ENCODE measurements at places on chromosomes 2 and 18.

GRCh38 chr18:26575865-26576217 lies 27.5 kb upstream of the KCTD1 start:
- DNase-seq: no peak

- no peak for DNase-seq
Observed at GRCh38 chr2:119195001-119195400, 28.6 kb upstream of the STEAP3 start.

DNA sequence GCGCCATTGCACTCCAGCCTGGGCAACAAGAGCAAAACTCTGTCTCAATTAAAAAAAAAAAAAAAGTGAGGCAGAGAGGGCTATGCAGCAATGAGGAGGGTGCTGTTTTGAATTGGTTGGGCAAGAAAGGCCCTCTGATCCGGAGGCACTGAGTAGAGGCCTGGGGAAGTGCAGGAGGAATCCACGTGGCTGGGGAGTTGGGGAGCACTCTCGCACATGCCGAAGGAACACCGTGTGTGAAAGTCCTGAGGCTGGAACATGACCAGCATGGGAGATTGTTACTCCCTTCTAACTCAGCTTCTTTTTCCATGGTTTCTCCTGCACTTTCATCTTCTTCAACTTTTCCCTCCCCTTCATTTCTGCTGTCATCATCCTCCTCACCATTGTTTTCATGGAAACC lies 347.9 kb upstream of the HS6ST1 start:
- DNase-seq: no peak

DNA sequence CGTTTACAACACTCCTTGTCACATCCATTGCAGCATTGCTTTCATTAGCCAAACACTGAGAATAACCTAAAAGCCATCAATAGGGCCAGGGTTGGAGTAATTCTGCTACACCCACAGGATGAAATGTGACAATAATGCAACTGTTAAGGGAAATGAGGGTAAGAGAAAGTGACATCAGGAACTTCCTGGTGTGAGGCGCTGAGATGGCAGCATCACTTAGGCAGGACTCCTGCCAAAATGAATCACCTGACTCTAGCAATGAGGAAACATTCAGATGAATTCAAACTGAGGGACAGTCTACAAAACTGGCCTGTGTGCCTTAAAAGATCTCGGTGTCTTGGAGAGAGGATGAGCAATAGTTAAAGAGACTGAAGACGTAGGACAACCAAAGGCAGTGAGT lies 115.6 kb upstream of the AGAP1 start:
- DNase-seq: no peak

DNA sequence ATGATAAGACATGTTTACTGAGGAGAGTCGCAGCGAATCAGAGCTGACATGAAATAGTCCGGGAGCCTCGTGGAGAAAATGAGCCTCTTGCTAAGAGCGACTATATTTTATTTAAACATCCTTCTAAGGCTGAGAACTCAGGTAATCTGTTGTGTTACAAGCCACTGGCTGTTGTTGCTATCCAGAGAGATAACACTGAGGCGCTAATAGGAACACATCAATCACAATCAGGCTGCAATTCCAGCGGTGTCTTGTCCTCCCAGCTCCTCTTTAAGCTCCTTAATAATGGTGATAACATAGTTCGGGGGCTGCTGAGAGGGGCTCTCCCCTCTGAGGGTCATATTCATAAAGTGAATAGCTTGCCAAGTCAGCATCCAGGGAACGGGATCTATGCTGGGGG lies 95.1 kb downstream of the INSIG2 start:
- no peak for DNase-seq

- DNase-seq: no peak
Observed at GRCh38 chr2:197078535-197078934, 152.0 kb upstream of the PGAP1 start.

- peak; percentile 82 for DNase-seq
Observed at GRCh38 chr2:25294573-25295462, 46.9 kb downstream of the DNMT3A start.

- no peak for DNase-seq
Observed at GRCh38 chr18:44803019-44803650, 122.4 kb downstream of the SETBP1 start.

DNA sequence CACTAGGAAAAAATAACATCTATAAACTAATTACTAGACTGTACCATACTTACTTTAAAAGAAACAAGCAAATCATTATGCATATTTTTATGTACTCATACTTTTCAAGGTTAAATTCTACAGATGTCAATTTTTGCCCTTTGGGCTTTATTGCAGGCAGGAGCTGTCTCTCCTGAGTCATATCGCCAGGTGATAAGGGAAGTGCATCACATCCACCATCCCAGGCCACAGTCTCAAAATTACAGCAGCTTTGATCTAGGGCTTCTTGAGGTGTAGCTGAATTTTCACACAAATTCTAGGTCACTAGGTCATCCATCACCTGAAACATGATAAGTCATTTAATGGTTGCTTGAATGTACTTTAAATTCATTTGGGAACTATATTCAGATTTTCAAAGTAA lies 38.4 kb upstream of the FRZB start:
- DNase-seq: no peak

- no peak for DNase-seq
Observed at GRCh38 chr2:236826606-236827156, 257.1 kb downstream of the ACKR3 start.

GRCh38 chr2:99140860-99141109 lies 722 bp upstream of the C2orf15 start:
- no peak for DNase-seq

DNA sequence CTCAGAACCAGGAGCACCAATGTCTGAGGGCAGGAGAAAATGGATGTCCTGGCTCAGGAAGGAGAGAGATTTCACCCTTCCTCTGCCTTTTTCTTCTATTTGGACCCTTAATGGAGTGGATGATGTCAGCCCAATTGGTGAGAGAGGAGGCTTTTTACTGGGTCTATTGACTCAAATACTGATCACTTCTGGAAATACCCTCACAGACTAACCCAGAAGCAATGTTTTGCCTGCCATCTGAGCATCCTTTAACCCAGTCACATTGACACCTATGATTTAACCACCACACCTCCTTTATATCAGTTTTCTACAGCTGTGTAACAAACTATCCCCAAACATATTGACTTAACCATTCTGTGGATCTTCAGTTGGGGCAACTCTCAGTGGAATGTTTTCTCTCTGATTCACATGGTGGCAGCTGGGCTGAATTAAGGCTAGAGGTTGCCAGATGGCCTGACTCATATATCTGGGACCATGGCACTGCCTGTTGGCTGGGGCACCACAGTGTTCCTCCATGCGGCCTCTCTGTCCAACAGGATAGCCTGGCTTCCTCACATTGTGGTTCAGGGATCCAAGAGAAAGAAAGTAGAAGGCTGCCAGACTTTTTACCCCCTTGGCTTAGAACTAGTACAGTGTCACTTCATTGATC lies 18.2 kb upstream of the MBOAT2 start:
- no peak for DNase-seq

GRCh38 chr18:37720663-37721062 lies 155.1 kb upstream of the CELF4 start:
- no peak for DNase-seq

DNA sequence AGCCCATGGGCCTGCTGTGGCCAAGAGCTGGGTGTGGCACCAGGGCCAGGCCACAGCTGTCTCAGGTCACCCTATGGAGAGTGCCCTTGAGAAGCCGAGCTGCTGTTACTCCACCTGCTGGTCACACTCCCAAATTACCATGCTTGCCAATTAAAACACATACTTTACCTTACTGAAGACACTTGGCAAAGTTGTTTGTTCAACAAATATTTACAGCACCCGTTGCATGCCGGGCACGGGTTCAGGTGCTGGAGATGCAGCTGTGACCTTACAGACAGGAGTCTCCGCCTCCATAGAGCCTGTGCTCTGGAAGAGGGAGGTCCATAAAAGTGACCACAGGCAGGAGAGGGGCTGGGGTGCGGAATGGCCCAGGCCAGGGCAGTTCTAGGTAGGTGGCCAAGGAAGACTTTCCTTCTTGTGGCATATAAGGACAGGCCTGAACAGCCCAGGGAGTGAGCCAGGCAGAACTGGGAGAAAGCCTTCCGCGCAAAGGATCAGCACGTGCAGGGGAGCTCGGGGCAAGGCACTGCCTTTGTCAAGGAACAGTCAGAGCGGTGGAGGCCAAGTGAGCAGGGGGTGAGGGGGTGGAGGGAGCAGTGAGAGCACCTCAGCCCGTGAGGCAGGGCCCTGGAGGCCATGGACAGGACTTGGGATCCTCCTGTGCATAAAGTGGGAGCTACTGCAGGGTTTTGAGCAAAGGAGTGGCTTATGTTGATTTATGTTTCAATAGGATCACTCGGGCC lies 23.6 kb upstream of the RBM44 start:
- peak; percentile 34 for DNase-seq

DNA sequence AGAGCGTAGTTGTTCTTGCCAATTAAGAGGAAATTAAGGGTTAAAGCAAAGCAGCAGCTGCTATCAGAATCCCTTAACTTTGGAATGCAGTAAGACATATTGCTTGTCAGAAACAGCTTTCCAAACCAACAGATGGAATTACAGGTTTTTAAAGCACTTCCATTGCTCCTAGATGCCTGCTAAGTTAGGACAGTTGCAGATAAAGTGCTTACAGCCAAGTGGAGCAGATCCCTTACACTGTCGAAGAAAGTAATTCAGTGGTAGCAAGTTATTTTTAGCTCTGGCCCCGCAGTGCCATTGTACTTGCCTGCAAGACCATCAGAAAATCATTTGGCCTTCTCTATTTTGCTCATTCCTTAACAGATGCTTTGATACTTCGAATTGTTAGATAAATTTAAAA lies 5.4 kb downstream of the PDK1 start:
- no peak for DNase-seq

DNA sequence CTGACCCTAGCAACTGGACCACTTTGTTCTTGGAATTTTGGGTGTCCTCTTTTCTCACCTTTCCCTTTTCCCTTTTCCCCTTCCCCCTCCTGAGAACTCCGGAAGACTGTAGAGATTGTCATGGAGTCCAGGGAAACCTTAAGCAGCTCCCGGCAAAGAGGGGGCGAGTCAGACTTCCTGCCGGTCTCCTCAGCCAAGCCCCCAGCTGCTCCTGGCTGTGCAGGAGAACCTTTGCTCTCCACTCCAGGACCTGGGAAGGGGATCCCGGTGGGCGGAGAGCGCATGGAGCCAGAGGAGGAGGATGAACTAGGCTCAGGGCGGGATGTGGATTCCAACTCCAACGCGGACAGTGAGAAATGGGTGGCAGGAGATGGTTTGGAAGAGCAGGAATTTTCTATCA lies 20.5 kb downstream of the SETBP1 start:
- no peak for DNase-seq

GRCh38 chr2:10520154-10520553 lies 72.0 kb upstream of the ODC1 start:
- no peak for DNase-seq

DNA sequence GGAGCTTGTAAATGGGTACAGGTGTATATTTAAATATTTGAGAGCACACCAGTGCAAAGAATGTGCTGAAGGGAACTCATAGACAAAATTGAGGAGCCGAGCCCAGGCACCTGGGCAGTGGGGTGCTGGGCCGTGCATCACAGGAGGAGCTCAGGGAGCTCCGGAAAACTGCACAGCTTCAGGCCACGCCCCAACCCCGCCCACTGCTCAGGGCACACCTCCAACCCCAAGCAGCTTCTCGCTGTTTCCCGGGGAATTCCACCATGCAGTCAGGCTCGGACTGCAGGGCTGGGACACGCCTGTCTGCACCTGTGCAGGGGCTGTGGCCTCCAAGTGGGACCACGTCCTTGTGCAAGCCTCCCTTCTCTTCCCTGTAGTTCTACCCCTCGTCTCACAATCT lies 243.0 kb downstream of the HDAC4 start:
- no peak for DNase-seq

DNA sequence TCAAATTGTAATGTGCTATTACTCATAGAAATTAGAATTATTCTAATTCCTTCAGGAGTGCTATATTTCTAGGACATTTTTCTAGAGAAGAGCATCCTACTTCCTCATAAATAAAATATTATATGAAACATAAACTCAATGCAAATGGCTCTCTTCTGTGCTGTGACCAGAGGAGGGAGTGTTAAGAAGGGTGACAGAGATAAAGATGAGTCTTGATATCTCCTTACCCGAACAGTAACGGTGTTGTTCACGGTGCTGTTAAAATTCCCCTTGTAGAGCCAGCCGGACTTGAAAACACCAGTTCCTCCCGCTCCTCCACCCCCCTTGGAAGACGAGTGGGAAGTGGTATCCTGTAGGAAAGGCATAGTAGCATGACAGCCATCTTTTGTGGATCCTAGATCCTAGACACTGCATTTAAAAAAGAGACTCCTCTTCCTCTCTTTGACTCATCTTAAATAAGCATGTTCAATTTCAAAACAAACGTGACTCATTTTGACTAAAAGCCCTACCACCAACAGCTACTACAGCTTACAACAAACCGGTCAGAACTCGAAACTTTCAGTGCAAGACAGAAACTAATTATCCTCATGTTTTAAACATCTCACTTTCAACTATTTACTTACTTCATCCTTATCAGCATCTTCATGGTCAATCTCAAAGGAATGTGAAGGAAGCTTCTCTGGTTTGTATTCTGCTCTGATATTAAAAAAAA lies 156.3 kb downstream of the DOCK10 start:
- DNase-seq: no peak

DNA sequence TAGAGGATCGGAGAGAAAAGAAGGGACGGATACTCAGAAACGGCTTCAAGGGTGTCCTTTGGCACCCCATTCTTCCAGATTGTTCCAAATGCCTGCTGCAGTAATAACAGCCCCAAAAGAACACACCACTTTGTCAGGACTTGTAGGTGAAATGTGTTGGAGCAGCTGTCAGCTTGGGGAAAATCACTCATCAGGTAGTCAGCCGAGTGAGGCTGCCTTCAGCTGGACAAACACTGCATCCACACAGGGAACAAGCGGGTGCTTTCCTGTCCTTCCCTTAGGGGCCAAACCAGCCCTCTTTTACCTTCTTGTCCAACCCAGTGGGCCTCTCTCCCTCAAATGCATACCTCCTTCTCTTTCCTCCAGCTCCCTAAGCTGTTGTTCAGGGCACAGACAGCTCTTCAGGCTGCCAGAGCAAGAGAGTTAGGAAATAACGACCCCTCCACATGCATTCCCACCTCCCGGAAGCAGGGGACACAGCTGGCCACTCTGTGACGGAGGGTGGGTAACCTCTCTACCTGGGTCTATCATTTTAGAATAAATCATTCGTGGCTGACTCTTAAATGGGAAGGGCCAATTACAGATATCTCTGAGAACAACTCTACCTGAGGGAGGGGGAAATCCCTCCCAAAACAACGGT lies 48.1 kb downstream of the BCL11A start:
- no peak for DNase-seq

GRCh38 chr2:143994961-143995360 lies 525.0 kb downstream of the ZEB2 start:
- DNase-seq: no peak

GRCh38 chr2:28755421-28755820 lies 3.8 kb downstream of the PPP1CB start:
- DNase-seq: no peak

GRCh38 chr2:100017633-100018032 lies 124.8 kb downstream of the AFF3 start:
- no peak for DNase-seq

- no peak for DNase-seq
Observed at GRCh38 chr2:19677825-19678518, 223.8 kb downstream of the TTC32 start.

GRCh38 chr18:35822413-35822812 lies 150.1 kb upstream of the RMP24 start:
- DNase-seq: no peak

- DNase-seq: no peak
Observed at GRCh38 chr2:158766524-158766923, 28.6 kb upstream of the DAPL1 start.
